ENCODE measurements at places on chromosomes 1 and 21. TPM values are rescaled to one million over a fixed set of nuclear protein-coding genes. Genes with fewer than 3 reads are reported as not detected.

CPTP gene
- 3.1 TPM for total RNA-seq

TBCE gene
- total RNA-seq = 26.7 TPM

C4BPA gene
- not detected for total RNA-seq

TGFBR3 gene
- total RNA-seq = 8.3 TPM

PGLYRP3 gene
- total RNA-seq = not detected
